ENCODE measurements at places on chromosomes 4 and X.

DNA sequence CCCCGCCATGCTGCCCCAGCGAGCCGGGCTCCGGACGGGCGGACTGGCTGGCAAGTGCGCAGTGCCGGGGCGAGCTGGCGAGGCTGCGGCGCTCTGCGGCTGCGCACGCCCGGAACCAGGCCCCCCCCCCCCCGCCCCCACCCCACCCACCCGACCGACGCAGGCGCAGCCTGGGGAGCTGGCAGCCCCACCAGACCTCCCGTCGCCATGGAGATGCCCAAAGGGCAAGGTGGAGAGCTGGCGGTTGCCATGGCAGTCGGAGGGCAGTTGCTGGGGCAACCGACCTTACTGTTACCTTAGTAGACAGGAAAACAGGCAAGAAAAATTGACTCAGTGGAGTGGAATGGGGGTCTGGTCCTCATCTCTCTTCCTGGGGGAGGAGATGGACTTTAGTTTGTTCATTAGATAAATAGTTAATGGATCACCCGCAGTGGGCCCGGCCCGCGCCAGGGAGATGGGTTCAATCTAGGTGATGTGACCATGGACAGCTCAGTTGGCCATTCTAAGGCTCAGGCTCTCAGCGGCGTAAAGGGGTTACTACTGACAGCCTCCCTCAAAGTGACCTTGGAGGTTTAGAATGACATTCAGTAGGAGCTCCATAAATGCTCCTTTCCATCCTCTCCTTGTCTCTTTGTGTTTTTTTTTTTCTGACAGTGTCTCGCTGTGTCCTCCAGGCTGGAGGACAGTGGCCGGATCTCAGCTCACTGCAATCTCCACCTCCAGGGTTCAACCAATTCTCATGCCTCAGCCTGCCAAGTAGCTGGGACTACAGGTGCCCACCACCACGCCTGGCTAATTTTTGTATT, at the start of gene PCSK1N:
Gene PCSK1N (minus strand): TSS at position 87 of the 806 bp plus-strand sequence. CDS start 78 bp downstream, at position 9.
- DNase-seq = no peak

DNA sequence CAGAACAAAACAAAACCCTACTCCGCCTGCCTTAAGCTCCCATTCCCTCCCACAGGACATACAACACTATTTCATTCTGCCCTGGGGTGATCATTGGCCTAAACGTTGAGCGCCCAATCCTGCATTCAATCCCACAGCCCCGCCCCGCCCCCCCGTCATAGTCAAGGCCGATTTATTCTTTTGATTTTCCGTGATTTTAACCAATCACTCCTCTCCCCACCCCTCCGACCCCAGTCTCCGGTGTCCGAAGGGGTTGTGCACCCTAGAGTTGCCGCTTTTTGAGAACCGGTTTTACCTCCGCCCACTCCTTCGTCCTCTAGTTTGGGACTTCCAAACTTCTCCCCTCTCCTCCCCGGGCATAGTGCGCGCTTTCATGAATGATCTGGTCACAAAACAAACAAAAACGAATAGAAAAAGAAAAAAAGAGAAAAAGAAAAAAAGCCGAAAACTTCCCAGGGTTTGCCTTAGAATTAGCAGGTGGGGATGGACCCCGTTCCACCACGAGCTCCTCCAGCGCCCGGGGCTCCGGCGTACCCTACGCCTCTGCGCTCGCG, 446 bp upstream of the UBE2A start:
- peak; percentile 50 for DNase-seq

DNA sequence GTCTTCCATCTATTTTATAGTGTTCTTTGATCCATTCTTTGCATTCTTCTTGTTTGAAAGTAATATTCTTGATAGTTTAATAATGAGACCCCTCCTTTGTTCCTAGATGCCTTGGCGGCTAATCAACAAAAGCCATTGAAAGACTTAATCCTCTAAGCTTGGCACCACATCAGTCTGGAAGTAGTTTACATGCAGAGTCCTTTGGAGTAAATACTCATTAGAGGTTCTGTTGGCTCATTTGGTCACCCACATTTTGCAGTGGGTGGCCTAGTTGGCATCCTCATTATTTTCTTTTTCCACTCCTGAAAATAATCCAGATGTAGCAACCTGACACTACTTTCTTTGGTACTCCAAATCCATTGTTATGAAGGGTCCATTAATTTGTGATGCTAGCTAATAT, 64.5 kb downstream of the DKK2 start:
- DNase-seq = no peak

- no peak for DNase-seq
These were observed 961.8 kb upstream of the TENM3 start for GRCh38 chr4:181281451-181281850.

- DNase-seq = peak; percentile 11
These were observed 891 bp downstream of the TLR2 start for GRCh38 chr4:153684971-153685371.

- no peak for DNase-seq
These were observed 50.9 kb downstream of the TSPAN7 start for GRCh38 chrX:38612281-38612680.

- DNase-seq = no peak
These were observed 99.1 kb upstream of the EDNRA start for GRCh38 chr4:147381749-147382148.
